EL (cell line): ENCODE measurements at places on chromosomes 16 and 17.

DNA sequence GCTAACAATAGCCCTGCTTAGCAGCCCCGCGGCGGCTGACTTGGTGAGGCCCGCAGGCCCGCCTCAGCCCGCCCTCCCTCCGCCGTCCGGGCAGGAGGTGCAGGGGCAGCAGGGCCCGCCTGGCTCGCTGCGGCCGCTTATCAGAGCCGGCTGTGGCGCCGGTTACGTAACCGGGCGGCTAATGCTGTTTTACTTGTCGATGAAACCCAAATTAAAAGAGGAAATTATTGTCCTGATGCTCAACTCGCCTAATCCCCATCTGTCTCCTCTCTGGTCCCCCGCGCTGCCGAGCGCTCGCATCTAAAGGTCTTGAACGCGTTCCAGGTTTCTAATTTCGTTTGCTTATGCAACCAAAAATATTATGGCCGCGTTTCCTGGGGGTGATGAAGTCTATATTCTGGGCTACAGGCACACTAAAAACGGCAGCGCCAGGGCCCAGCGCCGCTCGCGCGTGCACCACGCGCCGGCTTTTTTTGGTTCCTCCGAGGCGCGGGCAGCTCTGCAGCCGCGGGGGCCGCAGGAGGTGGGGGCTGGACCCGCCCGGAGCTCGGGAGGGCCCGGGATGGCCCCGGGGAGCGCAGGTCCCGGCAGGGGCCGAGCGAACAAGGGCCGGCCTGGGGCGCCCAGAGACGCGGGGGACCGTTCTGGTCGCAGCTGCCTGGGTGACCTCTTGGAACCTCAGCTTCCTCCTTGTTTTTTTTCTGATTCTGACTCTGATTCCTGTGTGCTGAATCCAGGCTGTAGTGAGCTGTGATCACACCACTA is 65.2 kb upstream of the TOB1 start:
- DNase-seq, result peak; percentile 82

DNA sequence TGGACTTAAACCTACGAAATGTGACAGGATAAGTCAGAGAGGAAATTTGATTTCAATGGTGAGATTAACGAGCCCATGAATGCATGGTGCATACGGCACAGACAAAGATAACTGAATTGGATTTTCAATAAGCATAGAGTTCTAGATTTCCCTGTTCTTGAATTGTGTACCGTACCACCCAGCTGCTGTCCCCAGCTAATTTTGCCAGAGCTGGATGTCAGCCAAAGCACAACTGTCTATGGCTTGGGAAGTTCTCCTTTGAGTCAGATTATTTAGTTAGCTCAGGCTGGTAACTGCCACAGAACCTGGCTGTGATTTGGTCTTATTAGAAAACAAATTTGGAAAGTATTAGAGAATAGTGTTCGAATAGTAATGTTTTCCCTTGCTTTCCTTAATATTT is 143.1 kb downstream of the CDH13 start:
- DNase-seq, result no peak

DNA sequence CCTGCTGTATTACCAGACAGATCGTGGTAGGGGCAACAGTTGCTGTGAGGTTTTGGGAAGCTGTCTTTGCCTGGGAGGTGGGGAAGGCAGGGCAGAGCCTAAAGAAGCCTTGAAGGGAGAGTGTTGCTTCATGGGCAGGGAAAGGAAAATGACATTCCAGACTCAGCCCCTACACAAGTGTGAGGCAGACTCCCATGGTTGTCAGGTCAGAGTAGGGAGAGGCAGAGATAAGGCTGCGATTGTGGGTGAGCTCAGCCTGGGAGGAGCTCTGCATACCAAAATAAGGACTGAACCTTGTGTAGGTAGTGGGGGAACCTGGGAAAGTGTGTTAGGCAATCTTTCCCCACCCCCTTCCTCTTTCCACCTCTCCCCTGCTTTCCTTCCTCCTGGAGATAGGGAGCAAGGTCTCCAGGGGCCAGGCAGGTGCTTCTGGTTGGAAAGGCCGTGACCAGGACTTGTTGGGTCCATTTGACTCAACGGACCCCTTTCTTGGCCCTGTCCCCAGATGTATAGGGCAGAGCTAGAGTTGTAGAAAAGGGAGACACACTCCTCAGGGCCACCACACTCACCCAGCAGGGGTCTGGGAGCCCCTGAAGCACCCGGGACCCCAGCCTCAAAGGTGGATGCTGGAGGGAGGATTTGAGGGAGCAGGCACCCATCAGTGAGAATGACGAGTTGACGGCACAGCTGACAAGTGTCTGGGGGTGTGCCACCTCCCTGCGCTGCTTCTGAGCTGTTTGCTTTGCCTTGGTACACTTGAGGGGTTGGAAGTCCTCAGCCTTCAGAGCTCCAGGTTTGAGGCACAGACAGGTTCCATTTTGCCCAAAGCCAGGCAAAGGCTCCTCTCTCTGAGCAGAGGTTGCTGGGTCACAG is 18.5 kb upstream of the TOB1 start:
- no peak for DNase-seq

GRCh38 chr17:75720656-75721462 is at the start of gene ITGB4:
TSS of gene ITGB4 (plus strand) at chr17:75721459. CDS start at chr17:75724704, 3,245 bp downstream.
- DNase-seq, result peak; percentile 39

DNA sequence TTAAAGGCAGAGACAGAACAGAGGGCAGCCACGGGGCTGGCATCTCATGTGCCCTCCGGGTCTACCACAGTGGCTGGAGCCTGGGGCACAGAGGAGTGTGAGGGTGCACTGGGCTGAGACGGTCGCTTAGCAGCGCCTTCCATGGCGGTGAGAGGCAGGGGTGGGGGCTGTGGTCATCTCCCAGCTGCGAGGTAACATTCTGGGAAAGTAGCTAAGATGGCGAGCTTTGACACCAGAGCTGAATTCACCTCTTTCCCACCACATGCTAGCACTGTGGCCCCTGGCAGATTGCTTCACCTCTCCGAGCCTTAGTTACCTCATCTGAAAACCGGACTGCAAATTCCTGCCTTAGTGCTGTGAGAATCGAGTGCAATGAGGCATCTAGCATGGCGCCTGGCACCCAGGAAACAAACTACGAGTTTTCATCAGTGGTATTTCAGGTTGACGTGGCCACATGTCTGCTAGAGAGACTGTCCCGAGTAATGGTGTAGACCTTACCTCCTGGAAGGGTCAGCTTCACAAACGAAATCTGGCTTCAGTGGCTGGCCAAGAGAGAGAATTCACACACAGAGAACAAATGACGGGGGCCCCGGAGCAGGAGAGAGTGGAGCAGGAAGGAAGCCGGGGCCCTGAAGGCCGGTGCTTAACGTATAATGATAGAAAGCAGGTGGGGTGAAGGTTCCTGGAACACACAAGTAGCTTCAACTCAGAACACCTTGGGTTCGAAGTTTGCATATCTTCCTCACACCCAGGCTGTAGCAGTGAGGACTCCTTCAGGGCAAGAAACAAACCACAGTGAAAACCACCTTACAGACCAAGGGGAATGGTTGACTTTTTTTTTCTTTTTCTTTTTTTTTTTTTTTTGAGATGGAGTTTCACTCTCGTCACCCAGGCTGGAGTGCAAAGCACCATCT is 63.9 kb upstream of the RPH3AL start:
- no peak for DNase-seq

DNA sequence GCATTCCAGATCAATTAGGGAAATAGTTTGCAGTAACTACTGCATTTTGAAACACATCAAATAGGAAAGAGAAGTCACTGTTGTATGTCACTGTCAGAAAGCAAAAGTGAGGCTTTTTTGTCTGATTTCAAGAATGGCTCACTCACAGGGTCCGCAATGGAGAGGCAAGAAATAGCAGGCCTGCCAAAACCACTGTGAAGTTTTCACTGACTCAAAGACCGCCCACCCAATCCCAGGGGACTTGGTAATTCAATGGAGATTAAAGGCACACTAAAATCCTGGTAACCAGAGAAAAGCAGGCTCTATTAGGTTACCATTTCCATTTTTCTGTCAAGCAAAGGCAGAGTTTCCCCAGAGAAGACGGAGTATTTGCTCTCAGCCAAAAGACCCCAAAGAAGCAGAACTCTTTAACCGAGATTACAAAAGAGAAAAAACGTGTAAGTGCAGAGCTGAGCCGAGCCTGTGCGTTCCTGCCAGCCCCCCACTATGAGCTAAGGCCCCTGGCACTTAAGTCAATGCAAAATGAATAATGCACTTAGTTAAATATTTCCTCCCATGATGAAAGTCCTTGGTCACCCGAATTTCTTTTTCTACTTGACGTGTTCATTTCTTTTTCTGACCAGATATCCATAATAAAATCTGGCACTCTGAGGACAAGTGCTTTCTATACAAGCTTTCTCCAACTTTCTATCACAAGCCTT is 57.0 kb downstream of the FOXL1 start:
- DNase-seq, result no peak

DNA sequence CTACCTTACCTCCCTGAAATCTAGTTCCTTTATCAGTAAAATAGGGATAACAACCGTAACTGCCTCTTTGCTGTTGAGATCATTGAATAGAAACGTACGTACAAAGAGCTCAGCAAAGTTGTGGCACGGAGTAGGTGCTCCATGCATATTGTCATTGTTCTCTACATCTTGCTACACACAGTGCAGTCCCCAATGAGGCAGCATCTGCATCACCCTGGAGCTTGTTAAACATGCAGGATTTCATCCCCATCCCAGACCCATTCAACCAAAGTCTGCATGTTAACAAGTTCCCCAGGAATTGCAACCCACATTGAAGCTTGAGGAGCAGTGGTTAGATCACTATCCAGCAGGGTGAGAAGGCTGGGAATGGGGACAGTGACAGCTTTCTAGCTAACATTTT is 33.7 kb upstream of the CCL2 start:
- no peak for DNase-seq

DNA sequence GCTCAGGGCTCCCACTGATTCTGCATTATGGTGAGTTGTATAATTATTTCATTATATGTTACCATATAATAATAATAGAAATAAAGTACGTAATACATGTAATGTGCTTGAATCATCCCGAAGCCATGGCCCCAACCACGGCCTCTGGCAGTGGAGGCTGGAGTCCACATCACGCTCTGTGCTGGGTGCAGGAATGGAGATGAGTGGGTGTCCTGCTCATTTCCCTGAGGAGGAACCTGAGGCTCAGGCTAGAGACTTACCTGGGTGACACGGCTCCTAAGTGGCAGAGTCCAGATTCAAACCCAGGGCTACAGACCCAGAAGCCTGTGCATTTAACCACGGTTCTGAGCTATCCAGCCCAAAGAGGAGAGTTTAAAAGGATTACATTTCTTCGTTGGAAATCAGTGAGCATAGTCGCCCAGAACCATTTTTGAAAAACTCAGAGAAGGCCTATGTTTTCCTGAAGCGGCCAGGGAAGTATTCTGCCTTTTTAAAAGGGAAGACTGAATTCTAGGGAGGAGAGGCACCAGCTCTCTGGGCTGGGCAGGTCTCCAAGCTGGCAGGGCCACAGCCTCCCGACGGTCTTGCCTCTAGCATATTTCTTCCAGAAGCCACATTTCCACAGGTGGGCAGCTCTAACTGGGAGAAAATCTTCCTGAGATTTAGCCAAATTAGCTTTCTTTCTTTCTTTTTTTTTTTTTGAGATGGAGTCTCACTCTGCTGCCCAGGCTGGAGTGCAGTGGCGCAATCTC is 6.7 kb downstream of the IL4R start:
- no peak for DNase-seq
